CD4-positive, alpha-beta T cell treated with Interferon alpha-2 for 1 hour (primary cell): ENCODE measurements at places on chromosomes 5 and 9.
A peak's percentile ranks its signal among the peaks of the same experiment; 100 is the strongest.

GRCh38 chr5:180233729-180234128 lies 24.7 kb upstream of the RASGEF1C start:
- no peak for DNase-seq

DNA sequence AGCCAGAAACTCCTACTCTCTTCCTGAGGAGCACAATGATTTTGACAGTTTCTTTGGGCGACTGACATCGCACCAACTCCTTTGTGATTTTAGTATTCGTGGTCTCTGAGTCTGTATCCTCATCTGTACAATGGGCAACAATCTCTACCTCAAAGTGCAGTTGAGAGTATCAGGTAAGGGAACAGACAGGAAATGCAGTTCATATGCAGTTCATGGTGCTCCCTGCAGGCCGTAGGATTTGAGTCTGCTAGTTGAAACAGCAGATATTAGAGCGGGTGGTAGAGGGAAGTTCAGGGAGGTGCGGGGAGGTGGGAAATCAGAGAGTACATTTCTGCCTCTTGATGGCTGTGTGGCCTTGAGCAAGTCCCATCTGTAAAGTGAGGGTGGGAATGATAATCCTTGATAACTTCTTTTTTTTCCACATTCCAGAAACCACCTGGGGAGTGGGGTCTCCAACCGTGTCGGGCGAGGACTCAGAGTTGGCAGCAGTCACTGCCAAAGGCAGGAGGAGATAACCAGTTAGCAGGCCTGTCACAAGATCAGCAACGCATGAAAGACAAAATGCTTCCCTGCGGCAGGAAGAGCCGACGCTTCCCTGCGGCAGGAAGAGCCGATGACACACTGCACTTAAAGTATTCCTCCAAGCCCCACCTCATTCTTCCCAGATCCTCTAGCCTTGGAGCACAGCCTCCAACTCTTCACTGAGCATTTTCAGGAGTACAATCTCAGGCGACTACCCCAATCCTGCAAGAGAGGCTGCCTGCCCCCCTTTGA lies 6.0 kb upstream of the NEK6 start:
- DNase-seq = no peak

DNA sequence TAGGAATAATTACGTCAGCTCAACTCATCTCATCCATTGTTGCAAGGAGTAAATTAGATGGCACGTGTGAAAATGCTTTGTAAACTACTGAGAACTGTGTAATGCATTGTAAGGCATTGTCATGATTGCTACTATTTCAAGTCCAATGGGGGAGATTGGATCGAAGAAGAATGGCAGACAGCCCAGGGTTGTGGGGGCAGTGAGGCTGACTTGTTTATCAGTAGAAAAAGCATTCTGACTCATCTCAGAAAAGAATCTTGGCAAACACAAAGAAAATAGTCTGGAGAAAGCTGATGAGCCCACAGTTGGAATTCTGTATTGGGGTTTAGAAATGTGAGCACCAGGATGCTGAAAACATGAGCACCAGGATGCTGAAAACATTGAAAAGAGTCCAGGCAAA lies 28.0 kb upstream of the DAP start:
- DNase-seq = no peak

- DNase-seq = no peak
These were observed 82.5 kb downstream of the PSD2 start for GRCh38 chr5:139878093-139878492.

DNA sequence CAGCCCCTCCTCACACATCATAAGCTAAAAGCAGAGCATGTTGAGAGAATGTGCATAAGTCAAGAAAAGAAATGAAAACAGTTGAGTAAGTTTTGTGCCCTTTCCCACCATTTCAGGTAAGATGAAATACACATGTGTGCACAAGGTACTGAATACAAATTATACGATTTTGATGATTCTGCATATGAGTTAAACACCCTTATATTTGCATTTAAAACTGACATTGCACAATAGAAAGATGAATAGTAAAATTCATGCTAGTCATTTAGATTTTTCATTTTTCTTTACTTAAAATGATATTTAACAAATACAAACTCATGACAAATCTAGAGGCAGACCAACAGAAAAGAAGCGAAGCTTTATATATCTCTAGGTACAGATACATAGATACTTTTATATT lies 24.9 kb upstream of the PSD2 start:
- no peak for DNase-seq

DNA sequence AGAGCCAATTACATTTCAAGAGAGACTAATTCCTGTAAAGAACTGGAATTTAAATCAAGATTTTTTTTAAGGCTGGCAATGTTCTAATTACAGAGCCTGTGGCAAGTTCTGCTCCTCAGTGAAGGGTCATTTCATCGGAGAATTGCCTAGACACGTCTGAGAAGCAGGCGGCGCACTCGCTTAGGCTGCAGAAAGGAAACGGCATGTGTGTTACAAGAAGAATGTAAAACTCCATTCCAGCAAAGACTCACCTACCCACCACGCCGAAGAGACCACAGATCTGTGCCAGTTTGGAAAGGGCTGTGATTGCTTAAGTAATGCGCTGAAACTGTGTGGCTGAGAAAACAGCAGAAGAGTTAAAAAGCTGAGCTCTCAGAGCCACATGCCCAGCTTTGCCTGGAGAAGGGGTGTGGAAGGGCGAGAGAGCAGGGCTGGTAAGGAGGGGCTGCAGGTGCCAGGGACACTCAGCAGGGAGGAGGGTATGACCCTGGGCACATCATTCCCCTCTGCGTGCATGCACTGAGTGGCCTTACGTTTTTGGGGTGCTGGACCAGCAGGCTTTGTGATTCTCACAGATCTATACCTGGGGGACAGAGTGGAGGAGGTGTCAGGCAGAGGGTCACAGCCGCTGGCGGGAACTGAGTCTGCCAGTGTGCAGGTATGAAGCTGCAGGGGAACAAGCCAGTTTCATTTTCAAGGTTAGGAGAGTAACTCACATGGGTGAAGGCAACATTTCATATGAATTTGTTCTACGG lies 17.8 kb upstream of the SLC25A51 start:
- no peak for DNase-seq

GRCh38 chr9:134707031-134707680 lies 65.6 kb downstream of the COL5A1 start:
- DNase-seq = no peak

GRCh38 chr5:180689071-180689694 lies 39.8 kb upstream of the FLT4 start:
- peak; percentile 64 for DNase-seq

- DNase-seq = no peak
These were observed 15.4 kb downstream of the ARHGEF37 start for GRCh38 chr5:149596712-149597111.

- DNase-seq = peak; percentile 18
These were observed at the start of gene IL11RA for GRCh38 chr9:34651876-34652601. IL11RA (plus strand) TSS chr9:34652185; CDS start chr9:34655218, 3,033 bp downstream.

- DNase-seq = no peak
These were observed 25.6 kb upstream of the ACTBL2 start for GRCh38 chr5:57508211-57508610.

DNA sequence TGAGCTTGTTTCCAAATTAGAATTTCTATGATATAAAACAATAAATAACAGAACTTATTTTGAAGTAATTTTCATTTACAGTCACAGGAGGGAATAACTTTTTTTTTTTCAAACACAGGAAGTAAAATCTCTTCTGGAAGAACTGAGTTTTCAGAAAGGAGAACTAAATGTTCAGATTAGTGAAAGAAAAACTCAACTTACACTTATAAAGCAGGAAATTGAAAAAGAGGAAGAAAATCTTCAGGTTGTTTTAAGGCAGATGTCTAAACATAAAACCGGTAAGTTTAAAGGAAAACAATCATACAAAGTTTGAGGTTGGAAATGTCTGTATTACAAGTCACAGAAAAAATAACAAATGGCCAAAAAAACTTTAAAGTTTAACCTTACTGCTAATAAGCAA lies 41.6 kb downstream of the RAB14 start:
- no peak for DNase-seq

- no peak for DNase-seq
These were observed 56.0 kb upstream of the ASTN2 start for GRCh38 chr9:117470902-117471301.

DNA sequence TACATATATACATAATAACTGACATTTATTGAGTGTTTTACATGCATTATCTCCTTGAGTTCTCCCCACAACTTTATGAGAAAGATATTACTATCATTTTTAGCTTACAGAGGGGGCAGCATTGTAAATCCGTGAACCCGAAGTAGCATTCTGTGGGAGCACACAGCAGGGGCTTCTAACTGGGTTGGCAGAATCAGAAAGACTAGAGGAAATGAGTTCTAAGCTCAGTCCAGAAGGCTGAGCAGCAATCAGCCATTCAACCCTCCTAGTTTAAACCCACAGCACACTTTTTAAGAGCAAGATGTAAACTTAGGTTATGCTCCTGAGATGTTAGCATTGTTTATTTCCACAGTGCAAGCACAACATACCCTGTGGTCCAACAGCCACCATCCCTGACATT lies 177.2 kb downstream of the TMEM38B start:
- DNase-seq = no peak

DNA sequence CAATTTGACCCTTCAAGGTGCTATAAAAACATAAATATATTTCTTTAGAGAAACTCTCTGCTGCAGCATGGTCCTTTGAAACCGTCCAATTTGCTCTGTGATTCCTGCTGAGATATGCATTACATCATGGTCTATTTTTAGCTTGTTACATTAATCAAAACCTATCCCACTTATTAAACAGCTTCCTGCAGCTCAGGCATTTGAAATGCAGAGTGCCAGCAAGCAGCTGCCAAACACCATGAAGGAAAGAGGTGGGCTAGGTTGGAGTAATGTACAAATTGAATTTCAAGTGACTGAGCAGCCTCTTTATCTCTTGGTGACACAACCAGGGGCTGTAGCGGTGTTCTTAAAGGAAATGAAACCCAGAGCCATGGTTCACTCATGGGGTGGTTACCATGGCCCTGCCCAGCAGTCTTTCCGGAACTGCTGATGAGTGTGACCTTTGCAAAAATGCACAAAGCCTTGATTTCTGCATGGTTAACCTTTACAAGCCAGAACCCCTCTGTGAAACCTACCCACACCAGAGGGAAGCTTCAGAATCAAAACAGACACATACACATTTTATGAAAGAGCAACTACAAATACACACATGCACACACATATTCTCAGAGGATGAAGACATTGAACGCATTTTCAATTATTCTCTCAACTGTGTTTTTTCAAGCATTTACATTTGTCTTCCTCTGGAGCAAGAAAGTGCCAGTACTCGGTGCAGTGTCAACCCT lies 155.8 kb upstream of the ZNF608 start:
- peak; percentile 70 for DNase-seq

- DNase-seq = no peak
These were observed 32.4 kb downstream of the WHRN start for GRCh38 chr9:114472765-114473446.

GRCh38 chr9:101691657-101692056 lies 46.8 kb downstream of the GRIN3A start:
- DNase-seq = no peak

GRCh38 chr9:99371376-99371775 lies 149.3 kb downstream of the SEC61B start:
- DNase-seq = no peak

DNA sequence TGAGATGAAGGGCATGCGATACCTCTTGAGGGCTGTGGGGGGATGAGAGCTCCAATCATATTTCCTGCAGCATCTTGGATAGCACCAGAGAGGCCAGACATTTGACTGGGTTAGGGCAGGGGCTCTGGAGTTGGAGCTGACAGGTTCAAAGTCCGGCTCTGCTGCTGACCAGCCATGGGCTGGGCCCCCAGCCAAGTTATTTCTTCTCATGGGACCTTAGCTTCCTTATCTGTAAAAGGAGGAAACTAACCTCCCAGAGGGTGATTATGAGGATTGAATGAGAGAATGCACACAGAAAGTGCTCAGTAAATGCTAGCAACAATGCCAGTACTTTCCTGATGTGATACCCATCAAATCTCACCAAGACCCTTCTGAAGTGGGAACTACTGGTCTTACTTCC lies 65.2 kb upstream of the SLC25A51 start:
- DNase-seq = no peak

DNA sequence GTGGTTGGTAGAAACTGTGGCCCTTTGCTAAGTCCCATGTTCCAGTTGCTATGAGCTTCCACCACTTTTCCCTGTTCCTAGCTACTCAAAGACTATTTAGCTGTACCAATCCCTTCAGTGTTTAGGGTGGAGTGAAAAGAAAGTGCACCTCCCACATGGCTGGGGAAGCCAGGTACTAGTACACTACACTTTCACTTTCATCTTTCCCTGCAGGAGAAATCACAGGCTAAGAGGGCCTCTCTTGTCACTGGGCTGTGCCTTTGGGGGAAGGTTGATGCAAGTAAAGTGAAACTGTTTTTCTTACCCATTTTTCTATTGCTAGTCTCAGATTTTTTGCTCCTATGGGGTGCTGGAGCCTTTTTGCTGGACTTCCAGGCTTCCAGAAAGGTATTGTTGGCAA lies 33.5 kb upstream of the CKS2 start:
- no peak for DNase-seq

DNA sequence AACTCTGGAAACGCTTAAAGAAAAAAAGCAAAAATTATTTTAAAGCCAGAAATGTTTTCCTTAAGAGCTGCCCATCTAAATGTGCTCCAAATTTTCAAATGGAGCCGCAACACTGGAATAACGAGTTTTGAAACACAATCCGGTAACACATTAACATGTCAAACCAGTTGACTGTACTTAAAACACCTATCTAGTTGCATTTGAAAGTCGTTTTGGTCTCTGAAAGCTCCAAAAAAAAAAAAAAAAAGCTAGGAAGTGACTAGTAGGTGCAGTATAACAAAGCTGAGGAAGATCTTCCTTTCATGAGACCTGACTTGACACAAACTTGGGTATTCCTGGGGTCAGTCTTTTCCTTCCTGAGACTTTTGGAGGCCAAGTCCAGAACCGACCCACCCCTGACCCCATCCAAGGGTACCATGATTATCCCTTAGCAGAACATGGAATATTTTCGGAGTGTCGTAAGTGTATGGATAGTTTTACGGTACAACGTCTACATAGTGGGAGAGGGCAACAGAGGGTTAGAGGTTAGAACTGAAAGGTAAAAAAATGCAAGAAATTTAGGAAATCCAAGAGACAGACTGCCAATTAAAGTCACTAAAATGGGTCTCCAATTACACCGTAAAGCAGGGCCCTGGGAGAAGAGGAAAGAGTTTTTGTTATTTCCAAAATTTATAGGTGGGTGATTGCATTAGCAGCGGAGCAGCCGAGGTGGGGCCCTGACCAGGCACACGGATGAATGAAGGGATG lies 812 bp downstream of the CETN3 start:
- no peak for DNase-seq

DNA sequence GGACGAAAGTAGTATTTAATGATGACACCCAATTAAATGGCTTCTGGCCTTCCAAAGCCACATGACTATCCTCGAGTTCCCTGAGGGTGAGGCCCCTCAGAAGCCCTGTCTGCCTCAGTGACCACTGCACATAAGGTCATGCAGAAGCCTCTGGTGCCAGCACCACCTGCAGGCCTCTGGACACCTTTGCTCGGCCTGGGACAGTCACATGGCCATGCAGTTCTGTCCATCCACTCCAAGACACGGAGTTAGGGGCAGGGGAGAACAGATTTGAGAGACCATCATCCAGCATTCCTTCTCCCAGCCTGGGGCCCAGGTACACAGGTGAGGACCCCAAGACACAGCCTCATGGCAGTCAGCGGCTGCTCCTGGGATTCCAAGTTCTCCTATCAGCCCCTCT lies 145.0 kb downstream of the ROR2 start:
- no peak for DNase-seq

GRCh38 chr9:128087262-128087661 lies 19.2 kb downstream of the SLC25A25 start:
- no peak for DNase-seq

GRCh38 chr5:146283344-146283761 lies 55.3 kb upstream of the POU4F3 start:
- DNase-seq = no peak
